ENCODE measurements at places on chromosomes 12 and 14. TPM values are rescaled to one million over a fixed set of nuclear protein-coding genes. Genes with fewer than 3 reads are reported as not detected.

GRCh38 chr14:87698481-87698880, 294.5 kb downstream of the GALC start:
- no peak for DNase-seq

GRCh38 chr12:74393272-74393671, 144.4 kb upstream of the ATXN7L3B start:
- DNase-seq = no peak

GRCh38 chr12:89632778-89633177, 75.9 kb downstream of the ATP2B1 start:
- no peak for DNase-seq

Gene OAS1
- total RNA-seq = 4.7 TPM

Gene PTPRO
- 0.62 TPM for total RNA-seq

Gene CINP
- total RNA-seq = 33.8 TPM

DNA sequence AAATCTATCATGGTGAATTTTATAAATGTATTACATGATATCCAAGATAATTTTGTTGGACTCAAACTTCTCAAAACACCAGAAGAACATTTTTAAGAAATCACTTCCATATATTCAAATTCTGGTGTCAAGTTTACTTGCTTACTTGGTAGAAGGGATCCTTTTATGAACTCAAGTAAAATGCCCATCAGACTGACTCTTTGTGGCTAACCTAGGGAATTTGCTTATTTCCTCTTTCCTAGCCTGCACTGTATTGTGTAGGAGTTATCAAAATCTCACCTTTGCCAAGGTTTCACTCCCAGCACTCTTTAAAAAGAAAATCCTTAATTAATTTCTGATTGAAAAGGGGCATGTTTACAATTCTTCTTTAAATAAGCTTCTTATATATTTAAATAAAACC, 196.5 kb downstream of the DUSP6 start:
- no peak for DNase-seq

- no peak for DNase-seq
Measured at GRCh38 chr14:26448181-26448855, 149.5 kb downstream of the NOVA1 start.

- DNase-seq = no peak
Measured at GRCh38 chr12:40646456-40646855, 45.8 kb upstream of the CNTN1 start.

Gene CLEC12A
- total RNA-seq = 0.45 TPM

- no peak for DNase-seq
Measured at GRCh38 chr12:95626854-95627253, 75.6 kb upstream of the USP44 start.

GRCh38 chr12:11954181-11954580, 116.6 kb upstream of the BCL2L14 start:
- DNase-seq = no peak

GRCh38 chr12:120498870-120499515, 3.1 kb downstream of the DYNLL1 start:
- no peak for DNase-seq

Gene DCN
- 598 TPM for total RNA-seq

GRCh38 chr14:61877768-61878167, 115.5 kb downstream of the SNAPC1 start:
- DNase-seq = no peak

- DNase-seq = no peak
Measured at GRCh38 chr12:108729612-108730364, 1.5 kb downstream of the CORO1C start.

GRCh38 chr12:114612062-114612461, 71.9 kb downstream of the TBX3 start:
- no peak for DNase-seq

DNA sequence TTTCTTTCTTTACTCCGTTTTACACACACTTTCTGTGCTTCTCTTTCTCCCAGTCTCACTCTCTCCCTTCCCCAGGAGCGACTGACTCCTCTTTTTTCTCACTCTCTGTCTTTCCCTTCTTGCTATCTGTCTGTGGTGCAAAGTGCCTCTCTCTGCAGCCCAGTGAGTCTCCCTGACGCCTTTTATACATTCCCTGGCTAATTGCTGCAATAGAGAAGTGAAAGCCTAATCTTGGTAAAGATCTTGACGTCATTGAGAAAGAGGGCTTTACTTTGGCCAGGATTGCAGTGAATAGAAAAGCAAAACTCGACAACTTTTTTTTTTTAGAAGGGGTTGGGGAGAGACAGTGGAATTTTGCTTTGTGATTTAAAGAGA, 706 bp upstream of the DIO2 start:
- no peak for DNase-seq

Gene PPP1R1A
- 46.7 TPM for total RNA-seq

Gene MCRS1
- 113 TPM for total RNA-seq

- no peak for DNase-seq
Measured at GRCh38 chr14:106831322-106831720, 1304.9 kb downstream of the TMEM121 start.

Gene FGF23
- not detected for total RNA-seq

DNA sequence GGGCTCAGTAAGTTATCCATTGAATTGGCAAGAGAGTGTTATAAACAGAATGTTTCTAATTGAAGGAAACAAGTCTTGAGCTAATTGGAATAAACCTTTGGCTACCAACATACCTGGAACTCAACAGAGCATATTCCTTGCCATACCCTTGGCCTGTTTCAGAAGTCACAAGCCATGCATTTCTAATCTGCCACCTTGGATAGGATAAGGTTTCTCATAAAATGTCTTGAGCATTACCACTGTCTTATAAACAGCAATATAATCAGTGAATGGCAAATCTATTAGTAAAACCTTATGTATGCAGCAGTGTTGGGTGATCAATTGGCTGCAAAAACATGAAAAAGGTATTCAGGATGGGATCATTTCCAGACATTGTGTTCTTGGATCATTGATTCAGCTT, 765.2 kb upstream of the SEL1L start:
- DNase-seq = no peak

Gene CMA1
- total RNA-seq = 0.31 TPM

DNA sequence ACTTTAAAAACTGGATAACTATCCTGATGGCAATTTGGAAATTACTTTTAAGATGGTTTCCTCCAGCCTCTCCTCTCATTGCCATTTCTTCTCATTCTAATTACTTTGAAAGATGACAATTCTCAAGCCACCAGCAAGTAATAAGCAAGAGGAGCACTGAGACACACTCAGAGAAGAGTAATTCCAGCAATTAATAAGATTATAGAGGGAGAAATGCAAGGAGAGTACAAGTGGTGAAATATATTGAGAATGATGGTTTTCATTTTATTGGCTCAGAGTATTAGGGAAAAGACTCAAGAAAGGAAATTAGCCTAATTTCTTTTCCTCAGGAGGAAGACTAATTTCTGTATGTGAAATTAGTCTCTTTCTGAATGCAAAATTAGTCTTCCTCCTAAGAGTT, 20.5 kb upstream of the MSRB3 start:
- no peak for DNase-seq

GRCh38 chr12:49791700-49792099, 36.5 kb downstream of the NCKAP5L start:
- DNase-seq = no peak

GRCh38 chr12:48993787-48994186, 5.4 kb downstream of the DDN start:
- DNase-seq = no peak

- no peak for DNase-seq
Measured at GRCh38 chr12:29709496-29710040, 74.2 kb downstream of the TMTC1 start.

Gene KRT75
- not detected for total RNA-seq

Gene KLRD1
- 0.47 TPM for total RNA-seq

- no peak for DNase-seq
Measured at GRCh38 chr12:120144215-120144614, 27.7 kb upstream of the RAB35 start.

DNA sequence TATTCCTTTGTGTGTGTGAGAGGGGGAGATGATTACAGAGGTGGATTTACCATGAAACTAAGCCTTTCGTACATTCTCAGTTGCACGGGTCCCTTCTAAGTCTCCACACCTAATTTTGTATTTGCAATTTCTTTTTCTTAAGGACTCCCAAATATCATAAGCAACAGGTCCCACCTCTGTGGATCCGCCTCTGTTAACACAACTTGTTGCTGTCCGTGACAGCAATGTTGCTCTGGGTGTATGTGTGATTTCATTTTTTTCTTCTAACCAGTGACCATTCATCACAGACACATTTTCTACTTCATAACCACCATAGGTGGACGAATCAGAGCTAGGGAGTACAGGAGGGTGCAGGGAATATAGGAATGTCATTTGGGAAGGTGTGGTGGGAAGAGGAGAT, 81.1 kb downstream of the NRXN3 start:
- DNase-seq = no peak
